Astrocyte of the hippocampus (primary cell): ENCODE measurements at places on chromosomes 12 and 14.
A peak's percentile ranks its signal among the peaks of the same experiment; 100 is the strongest.

GRCh38 chr12:64674367-64674922, 64.2 kb downstream of the RASSF3 start:
- no peak for DNase-seq

GRCh38 chr12:4858386-4858785, 51.3 kb upstream of the KCNA1 start:
- DNase-seq: peak; percentile 16

DNA sequence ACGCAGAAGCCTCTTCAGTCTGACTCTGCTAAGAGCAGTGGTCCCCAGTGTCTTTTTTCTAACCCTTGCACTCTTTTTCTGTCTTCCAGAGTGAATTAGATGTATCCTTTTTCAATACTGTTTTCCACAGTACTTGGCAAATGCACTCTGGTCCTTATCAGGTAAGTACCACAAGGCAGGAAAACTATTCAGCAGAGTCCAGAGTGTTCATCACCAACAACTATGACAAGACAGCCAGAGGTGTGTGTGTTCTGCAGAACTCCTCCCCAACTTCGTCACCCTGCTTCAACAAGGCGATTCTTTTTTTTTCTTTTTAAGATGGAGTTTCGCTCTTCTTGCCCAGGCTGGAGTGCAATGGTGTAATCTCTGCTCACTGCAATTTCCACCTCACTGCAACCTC, 54.3 kb upstream of the STRN3 start:
- no peak for DNase-seq

DNA sequence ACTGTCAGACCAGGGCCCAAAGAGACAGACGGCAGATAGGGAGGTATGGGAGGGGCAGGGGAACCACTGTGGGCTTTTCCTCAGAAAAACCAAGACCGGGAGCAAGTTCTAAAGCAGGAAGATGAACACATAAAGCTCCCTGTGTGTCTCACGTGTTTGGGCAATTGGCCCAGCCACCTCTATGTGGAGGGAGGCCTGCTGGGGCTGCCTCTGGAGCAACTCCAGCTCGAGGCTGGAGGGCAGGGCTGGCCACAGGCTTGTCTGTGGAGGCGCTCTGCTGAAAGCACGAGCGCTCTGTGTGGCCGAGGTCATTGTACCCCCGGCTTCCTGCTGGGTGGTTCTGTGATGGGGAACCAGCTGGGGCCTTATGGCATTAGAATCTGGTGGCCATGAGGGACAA, 36.4 kb downstream of the TRAFD1 start:
- no peak for DNase-seq

DNA sequence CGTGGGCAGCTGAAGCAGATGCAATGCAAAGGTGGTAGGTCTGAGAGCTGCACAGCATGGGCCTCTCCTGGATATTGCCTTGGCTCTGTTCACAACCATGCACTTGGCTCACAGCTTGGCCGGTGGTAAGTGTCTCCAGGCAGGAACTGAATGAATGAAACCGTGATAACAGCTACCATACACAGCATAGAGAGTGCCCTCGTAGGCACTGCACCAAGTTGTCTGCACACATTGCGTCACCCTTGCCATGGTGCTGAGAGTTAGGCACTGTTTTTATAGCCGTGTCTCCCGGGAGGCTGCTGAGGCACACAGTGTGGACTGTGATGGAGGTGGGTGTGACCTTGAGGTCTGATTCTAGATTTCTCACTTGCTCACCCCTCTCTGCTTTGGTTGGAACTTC, 157.6 kb upstream of the VASH1 start:
- no peak for DNase-seq

DNA sequence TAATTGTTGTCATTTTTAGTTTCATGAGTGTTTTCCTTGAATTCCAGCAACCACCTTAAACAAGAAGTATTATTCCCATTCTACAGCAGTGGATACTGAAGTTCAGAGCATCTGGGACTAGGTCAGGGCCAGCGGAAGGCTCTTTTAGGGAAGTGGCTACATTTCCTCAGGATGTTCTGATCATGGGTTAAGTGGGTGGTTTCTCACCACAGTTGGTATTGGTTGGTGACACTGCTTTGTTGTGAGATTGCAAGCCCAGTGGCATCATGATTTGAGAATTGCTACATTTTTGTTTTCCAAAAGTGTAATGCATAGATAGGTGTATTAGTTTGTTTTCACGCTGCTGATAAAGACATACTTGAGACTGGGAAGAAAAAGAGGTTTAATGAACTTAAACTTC, 47.1 kb downstream of the SYNE2 start:
- DNase-seq: no peak

GRCh38 chr12:26630546-26631027, 202.4 kb downstream of the ITPR2 start:
- peak; percentile 89 for DNase-seq

GRCh38 chr12:122738571-122738970, 7.9 kb upstream of the HCAR1 start:
- DNase-seq: peak; percentile 52

DNA sequence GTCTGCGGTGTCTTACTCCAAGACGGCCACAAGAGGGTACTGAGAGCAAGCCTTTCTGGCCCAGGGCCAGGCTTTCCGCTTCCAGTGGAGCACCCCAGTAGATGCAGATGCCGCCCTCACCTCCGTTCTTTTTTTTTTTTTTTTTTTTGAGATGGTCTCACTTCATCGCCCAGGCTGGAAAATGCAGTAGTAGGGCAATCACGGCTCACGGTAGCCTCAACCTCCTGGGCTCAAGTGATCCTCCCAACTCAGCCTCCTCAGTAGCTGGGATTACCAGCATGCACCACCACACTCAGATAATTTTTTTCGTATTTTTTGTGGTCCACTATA, 5.6 kb upstream of the LBHD2 start:
- DNase-seq: peak; percentile 85

GRCh38 chr12:38157933-38158401, 158.6 kb upstream of the ALG10B start:
- no peak for DNase-seq

DNA sequence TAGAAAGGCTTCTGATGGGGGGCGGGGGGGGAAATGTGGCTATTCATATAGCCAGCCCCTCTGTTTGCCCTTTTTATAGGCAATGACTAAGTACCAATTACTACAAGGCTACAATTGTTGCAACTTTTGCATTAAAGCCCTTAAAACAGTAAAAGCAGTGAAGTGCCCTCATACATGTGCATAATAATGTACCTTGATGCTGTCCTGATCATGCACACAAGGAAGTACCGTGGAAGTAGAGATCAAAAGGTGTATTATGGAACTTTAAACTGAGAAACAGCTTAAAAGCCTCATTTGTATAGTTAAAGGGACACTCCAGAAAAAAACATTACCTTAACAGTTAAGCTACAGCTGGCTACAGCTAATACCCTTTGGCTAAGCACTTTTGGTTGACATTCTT, 111.8 kb downstream of the PLEKHG7 start:
- no peak for DNase-seq

DNA sequence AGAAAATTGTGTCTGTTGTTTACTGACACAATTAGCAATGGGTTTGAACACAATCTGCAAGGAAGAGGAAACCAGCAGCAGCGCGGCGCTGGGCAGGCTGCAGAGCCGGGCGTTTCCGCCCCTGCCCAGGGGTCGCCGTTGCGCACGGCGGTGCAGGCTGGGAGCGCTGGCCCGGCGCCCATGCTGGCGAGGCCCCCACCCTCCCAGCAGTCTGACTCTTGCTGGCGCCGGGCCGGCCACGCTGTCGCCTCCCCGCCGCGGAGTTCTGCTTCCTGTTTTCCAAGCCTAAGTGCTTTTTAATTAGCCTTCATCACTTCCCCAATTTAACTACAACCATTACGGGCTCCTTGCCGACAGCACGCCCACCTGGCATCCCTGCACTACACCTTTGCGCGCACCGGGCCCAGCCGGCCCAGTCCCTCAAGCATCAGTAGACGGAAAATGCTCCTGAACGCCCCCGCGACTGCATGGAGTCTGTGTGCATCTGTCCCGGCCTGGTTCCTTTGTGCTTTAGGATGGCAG, 212.1 kb downstream of the GXYLT1 start:
- DNase-seq: peak; percentile 71

DNA sequence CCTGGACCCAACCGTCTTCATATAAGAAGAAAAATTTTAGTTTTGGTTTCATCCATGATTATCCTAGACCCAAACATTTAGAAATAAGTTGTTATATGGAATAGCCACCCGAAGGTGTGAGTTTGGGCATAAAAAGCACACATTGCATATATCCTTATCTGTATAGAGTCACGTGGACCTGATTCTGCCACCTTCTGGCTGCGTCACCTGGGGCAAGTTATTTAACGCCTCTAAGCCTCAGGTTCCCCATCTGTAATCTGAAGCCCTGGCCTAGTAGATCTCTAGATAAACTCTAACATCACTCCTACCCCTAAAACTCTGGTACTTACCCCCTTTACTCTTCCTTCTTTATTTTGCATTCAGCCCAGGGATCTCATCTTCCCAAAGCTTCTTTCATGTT, 14.3 kb upstream of the KRT5 start:
- DNase-seq: no peak

DNA sequence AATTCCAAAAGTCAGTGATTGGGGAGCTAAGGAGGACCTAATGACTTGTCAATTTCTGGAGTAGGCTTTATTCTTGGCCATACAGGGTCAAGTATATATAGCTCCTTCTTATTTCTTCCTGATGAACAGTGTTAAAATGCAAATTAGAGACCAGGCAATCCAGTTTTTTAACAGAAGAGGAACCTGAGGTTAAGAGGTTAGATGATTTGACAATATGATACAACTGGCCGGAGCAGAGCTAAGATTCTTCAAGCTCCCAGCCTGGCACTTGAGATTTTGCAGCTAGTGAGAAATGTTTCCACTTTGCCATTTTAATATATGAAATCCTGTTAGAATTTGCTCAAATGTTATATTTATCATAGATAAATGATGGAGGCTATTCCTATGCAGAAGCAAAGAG, 204.0 kb downstream of the SSPN start:
- DNase-seq: no peak

GRCh38 chr14:76882651-76883050, 56.4 kb downstream of the LRRC74A start:
- no peak for DNase-seq

DNA sequence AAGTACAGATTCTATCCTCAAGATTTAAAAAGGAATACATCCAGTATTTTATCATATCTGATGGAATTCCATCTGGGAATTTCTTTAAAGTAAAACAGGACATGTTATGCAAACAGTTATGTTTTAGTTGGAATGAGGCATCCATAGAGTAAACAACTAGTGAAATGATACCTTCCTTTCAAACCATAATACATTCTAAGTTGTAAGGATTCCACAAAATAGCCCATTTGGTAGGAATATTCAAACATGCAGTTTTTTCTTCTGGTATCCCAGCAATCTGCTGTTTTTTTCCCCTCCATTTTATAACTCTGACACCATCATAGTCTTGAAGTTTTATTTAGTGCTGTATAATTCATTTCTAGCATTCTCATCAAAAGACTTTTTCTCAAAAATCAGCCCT, 149.6 kb downstream of the ADAMTS20 start:
- DNase-seq: no peak

- DNase-seq: peak; percentile 21
Measured at GRCh38 chr14:88380405-88380804, 5.1 kb upstream of the SPATA7 start.

DNA sequence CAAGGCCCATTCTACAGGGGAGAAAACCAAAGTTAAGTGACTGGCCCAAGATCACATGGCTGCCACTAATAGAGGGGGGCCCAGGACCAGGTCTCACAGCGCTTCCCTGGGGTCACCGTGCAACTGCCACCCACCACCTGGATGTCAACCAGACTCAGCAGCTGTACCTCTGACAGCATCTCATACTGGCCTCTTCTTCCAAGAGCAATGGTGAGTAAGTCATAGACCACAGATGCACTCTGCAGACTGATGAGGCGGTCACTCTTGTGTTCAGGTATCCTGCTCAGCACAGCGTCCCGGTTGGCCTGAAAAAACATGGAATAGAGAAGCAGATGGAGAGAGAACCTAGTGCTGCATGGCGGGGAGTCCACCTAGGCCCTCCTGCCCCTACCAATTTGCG, 139.9 kb downstream of the TTC7B start:
- no peak for DNase-seq

GRCh38 chr12:122028905-122029560, 7.3 kb downstream of the BCL7A start:
- DNase-seq: no peak

DNA sequence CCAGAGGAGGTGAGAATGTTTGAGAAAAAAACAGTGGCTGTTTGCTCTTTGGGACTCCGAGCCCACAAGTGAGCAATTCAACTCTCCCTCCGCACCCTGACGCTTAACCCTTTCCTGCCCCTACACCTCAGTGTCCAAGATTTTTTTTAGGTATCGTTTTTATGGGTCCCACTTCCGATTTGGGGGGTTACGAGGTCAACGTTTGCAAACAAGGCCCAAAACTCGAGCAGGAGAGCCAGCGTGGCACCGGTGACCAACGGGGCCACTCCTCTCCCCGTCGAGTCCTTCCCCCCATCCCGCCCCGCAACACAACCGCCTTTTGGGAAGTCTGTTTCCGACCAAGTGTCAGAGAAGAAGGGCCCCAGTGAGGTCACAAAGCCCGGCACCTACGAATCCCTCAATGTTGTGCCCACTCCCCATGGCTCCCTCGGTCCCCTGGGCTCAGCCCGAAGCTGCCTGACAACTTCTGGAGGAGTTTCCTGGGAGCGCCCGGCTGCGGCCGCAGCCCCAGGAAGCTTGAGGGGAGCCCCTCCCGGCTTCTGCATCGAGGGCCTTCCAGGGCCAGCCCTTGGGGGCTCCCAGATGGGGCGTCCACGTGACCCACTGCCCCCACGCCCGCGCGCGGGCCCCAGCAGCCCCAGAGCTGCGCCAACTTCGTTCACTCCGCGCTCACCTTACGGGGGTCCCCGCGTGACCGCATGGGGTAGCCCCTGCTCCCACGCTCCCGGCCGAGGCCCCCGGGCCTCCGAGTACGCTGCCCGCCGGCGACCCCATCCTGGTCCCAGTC, 1.2 kb downstream of the CDK2AP1 start:
- peak; percentile 47 for DNase-seq

DNA sequence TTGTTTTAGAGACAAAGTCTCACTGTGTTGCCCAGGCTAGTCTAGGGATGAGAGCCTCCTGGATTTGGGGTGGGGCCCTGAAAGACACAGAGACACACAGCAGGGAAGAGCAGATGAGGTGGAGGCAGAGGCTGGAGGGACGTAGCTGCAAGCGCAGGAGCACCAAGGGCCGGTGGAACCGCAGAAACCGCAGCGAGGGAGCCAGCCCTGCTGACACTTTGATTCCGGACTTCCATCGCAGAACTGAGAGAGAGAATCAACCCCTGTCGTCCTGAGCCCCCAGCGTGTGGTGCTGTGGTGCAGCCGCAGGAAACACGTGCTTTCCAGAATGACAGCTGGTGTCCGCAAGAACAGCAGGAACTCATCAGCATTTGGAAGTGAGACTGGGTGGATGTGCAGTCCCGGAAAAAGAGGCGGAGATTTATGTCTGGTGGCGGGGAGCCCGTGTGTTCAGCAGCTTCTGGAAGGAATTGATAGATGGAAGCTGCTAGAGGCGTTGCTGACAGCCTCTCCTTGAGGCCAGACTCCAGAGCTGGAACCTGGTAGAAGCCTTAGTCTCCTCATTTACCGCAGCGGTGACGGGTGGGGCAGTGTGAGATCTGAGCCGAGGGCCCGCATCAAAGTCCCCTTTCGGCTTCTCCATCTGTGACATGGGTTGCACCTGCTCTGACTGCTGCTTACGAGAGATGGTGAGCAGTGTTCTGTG, 21.9 kb upstream of the KLC1 start:
- DNase-seq: peak; percentile 83
